ENCODE measurements at places on chromosomes 2 and 18. TPM values are rescaled to one million over a fixed set of nuclear protein-coding genes. Genes with fewer than 3 reads are reported as not detected.

DNA sequence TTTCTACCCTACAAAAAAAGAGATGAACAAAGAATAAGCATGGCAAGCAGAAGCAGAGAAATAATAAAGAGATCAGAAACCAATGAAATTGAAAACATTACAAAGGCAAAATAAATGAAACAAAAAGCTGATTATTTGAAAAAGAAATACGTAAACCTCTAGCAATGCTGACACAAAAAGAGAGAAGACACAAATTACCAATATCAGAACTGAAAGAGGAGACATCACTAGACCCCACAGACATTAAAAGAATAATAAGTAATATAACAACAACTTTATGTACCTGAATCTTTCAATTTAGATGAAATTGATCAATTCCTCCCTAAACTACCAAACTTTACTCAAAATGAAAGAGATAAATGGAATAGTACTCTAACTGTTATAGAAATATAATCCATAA is 75.9 kb downstream of the TMEM163 start:
- no peaks in the 10 kb centered on the region for H3K27me3 ChIP-seq
- no peaks in the 10 kb centered on the region for H3K4me1 ChIP-seq
- no peaks in the 10 kb centered on the region for H3K36me3 ChIP-seq
- no peak overlapping the region for H3K27ac ChIP-seq

GRCh38 chr2:100954044-100954420 is 48.1 kb upstream of the RPL31 start:
- H3K4me1 ChIP-seq: peaks cover 6% of the 10 kb centered on the region
- H3K36me3 ChIP-seq: peaks cover 2% of the 10 kb centered on the region
- H3K27me3 ChIP-seq: no peaks in the 10 kb centered on the region
- no peak overlapping the region for H3K27ac ChIP-seq
- no peak for DNase-seq

DNA sequence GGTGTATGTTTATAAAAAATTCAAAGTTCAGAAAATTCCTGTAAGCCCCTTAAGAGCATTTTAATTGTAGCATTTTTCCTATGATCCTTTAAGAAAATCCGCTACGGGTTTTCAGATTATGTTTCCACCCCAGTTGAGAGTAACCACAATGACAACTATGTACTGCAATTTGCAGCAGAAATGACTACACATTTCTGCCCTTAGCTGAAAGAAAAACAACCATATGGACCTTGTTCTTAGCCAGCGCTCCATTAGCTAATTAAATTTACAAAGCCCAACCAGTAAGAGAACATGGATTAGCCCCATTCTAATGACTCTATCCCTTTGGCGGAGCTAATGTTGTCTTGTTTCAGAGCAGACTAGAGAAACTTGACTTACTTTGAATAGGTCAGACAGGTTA is 247.6 kb downstream of the SLC8A1 start:
- no peaks in the 10 kb centered on the region for H3K4me1 ChIP-seq
- no peak for DNase-seq
- H3K36me3 ChIP-seq: no peaks in the 10 kb centered on the region
- H3K4me3 ChIP-seq: no peak overlapping the region
- no peaks in the 10 kb centered on the region for H3K27me3 ChIP-seq

GRCh38 chr18:13730481-13730880 is 4.0 kb downstream of the RNMT start:
- peaks cover 6% of the 10 kb centered on the region for H3K36me3 ChIP-seq
- peaks cover 3% of the 10 kb centered on the region for H3K4me1 ChIP-seq
- H3K27me3 ChIP-seq: no peaks in the 10 kb centered on the region
- no peak overlapping the region for H3K4me3 ChIP-seq
- H3K27ac ChIP-seq: no peak overlapping the region

GRCh38 chr2:134862069-134862468 is 23.7 kb downstream of the ACMSD start:
- H3K4me1 ChIP-seq: no peaks in the 10 kb centered on the region
- H3K36me3 ChIP-seq: no peaks in the 10 kb centered on the region
- no peaks in the 10 kb centered on the region for H3K27me3 ChIP-seq
- H3K4me3 ChIP-seq: no peak overlapping the region
- no peak overlapping the region for H3K27ac ChIP-seq

- no peak overlapping the region for H3K4me3 ChIP-seq
- H3K27me3 ChIP-seq: no peaks in the 10 kb centered on the region
- H3K36me3 ChIP-seq: no peaks in the 10 kb centered on the region
- DNase-seq: no peak
Measured at GRCh38 chr2:2742726-2743125, 411.7 kb upstream of the MYT1L start.

GRCh38 chr2:8015848-8016600 is 665.8 kb upstream of the ID2 start:
- H3K4me3 ChIP-seq: no peak overlapping the region
- no peak overlapping the region for H3K27ac ChIP-seq
- H3K36me3 ChIP-seq: no peaks in the 10 kb centered on the region
- H3K4me1 ChIP-seq: no peaks in the 10 kb centered on the region
- DNase-seq: no peak

- no peaks in the 10 kb centered on the region for H3K4me1 ChIP-seq
- no peak overlapping the region for H3K27ac ChIP-seq
- no peaks in the 10 kb centered on the region for H3K27me3 ChIP-seq
- H3K4me3 ChIP-seq: no peak overlapping the region
Measured at GRCh38 chr2:98070081-98070480, 16.9 kb upstream of the VWA3B start.

DNA sequence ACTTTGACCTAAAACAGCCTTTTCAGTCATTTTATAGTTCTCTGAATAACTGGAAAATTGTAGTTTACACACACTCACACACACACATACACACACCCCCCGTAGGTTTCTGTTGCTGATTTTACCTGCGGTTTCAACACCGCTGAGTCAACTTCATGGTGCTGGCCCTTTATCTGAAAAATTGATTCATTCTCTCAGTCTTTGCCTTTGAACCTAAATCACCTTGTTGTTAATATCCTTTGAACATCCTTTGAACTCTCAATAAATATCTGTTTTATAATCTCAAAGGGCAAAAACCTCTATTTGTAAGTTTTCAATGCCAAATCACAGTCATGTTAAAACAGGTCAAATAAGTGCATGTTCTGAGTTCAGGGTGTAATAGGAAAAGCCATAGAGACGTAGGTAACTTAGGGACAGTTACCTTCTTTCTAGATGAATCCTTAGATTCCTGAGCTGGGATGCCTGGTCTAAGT is 109.0 kb upstream of the BZW1 start:
- H3K36me3 ChIP-seq: no peaks in the 10 kb centered on the region
- no peaks in the 10 kb centered on the region for H3K27me3 ChIP-seq
- H3K4me1 ChIP-seq: peaks cover 38% of the 10 kb centered on the region

DNA sequence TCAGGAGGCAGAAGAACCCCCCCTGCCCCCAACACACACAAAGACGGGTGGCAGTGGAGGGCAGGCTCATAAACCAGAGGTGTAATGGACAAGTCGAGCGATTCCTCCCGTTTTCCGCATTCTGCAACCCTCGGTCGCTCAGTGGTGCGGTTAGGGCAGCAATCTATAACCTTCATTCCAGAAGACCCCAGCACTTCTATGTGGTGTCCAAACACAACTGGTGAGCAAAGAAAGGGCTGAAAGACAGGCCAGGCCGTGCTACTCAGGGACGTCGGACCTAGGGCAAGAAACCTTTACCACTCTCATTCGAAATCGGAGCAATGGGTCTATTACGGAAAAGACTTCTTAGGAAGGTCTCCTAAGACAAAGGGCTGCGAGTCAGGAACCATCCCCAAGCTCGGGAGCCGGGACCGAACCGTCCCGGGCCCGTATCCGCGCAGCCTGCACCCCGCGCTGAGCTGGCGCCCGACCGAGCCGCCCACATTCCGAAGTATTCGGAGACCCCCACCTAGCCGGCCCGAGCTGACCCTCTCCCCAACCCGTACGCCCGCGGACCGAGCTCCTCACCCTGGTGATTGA is 568 bp downstream of the ARL5A start:
- DNase-seq: peak; percentile 30
- H3K4me1 ChIP-seq: peaks cover 12% of the 10 kb centered on the region
- H3K27me3 ChIP-seq: no peaks in the 10 kb centered on the region
- peak overlapping the region; percentile 75 for H3K4me3 ChIP-seq

DNA sequence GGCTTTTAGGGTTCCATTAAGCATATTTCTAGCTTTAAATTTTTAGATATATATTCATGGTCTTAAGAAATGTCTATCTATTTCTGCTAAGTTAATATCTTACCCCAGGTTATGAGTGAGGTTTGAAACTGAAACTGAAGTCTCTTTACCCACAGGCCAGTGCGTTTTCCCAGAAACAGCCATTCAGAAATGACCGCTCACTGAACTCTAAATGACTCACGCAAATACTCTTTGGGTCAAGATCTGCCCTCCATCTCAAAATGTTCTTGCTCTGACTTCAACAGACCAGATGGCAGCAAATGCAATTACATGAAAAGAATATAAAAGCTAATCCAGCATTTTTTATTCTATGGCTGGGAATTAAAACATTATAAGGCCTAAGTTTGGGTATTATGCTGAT is 315.2 kb downstream of the TDRD15 start:
- H3K4me3 ChIP-seq: no peak overlapping the region
- H3K4me1 ChIP-seq: no peaks in the 10 kb centered on the region
- no peak overlapping the region for H3K27ac ChIP-seq
- H3K27me3 ChIP-seq: no peaks in the 10 kb centered on the region
- peak; percentile 75 for DNase-seq

- peak; percentile 61 for DNase-seq
- H3K27ac ChIP-seq: no peak overlapping the region
- H3K4me3 ChIP-seq: no peak overlapping the region
- no peaks in the 10 kb centered on the region for H3K36me3 ChIP-seq
- H3K27me3 ChIP-seq: no peaks in the 10 kb centered on the region
- no peaks in the 10 kb centered on the region for H3K4me1 ChIP-seq
Measured at GRCh38 chr2:96554293-96555145, 18.0 kb downstream of the ARID5A start.

- no peaks in the 10 kb centered on the region for H3K4me1 ChIP-seq
- H3K27ac ChIP-seq: no peak overlapping the region
- no peak for DNase-seq
Measured at GRCh38 chr18:62277045-62277444, 48.1 kb upstream of the TNFRSF11A start.

- no peak for DNase-seq
- H3K4me1 ChIP-seq: peaks cover 8% of the 10 kb centered on the region
- H3K36me3 ChIP-seq: no peaks in the 10 kb centered on the region
- H3K27me3 ChIP-seq: no peaks in the 10 kb centered on the region
- no peak overlapping the region for H3K4me3 ChIP-seq
Measured at GRCh38 chr2:24917086-24917485, 3.0 kb downstream of the ADCY3 start.

- H3K4me3 ChIP-seq: no peak overlapping the region
- peaks cover 5% of the 10 kb centered on the region for H3K36me3 ChIP-seq
- no peak overlapping the region for H3K27ac ChIP-seq
- H3K4me1 ChIP-seq: no peaks in the 10 kb centered on the region
Measured at GRCh38 chr2:207978177-207978948, 47.0 kb downstream of the PLEKHM3 start.

DNA sequence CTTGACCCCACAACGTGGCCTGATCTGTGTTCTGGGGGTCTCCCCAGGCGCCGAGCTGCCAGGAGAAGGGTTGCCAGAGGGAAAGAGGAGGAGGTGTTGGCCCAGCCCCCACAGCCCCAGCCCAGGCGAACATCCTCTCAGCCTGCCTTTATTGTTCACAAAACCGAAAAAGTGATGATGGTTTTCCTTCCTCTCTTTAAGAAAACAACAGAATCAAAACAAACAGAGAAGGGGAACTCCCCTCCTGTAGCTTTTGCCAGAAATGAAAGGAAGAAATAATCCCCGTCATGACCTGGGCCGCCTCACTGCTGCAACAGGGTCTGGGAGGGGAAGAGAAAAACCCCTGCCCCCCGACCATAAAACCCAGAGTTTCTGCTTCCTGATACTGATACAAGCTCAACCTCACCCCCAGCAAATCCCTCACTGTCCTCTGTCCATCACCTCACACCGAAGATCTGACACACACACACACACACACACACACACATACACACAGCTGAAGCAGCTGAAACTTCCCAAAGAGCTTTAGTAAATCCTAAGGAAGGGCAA is 52.0 kb downstream of the ZFP36L2 start:
- H3K36me3 ChIP-seq: no peaks in the 10 kb centered on the region
- no peak overlapping the region for H3K4me3 ChIP-seq
- peak overlapping the region; percentile 85 for H3K27ac ChIP-seq
- no peak for DNase-seq

- H3K4me1 ChIP-seq: no peaks in the 10 kb centered on the region
- no peak overlapping the region for H3K27ac ChIP-seq
- H3K4me3 ChIP-seq: no peak overlapping the region
- no peak for DNase-seq
- no peaks in the 10 kb centered on the region for H3K27me3 ChIP-seq
Measured at GRCh38 chr18:36169938-36170337, 17.4 kb upstream of the MOCOS start.

DNA sequence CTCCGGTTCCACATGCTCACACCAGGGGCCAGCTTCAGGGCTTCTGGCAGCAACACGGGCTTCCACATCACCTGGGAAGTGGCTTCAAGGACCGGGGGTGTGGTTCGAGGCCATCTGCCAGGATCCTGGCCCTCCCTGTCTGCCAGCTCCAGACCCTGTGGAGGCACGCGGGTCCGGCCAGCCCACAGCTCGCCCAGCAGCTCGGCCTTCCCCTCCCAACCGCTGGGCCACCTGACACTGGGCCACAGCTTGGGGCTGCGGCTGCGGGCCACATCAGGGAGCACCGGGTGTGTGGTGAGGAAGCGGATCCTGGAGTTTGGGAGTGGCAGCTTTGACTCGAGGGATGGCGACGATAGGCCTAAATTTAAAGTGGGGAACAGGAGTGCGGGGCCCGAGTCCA is 7.0 kb downstream of the C2orf81 start:
- H3K4me3 ChIP-seq: peak overlapping the region; percentile 29
- H3K4me1 ChIP-seq: peaks cover 15% of the 10 kb centered on the region
- DNase-seq: no peak
- H3K36me3 ChIP-seq: no peaks in the 10 kb centered on the region
- no peak overlapping the region for H3K27ac ChIP-seq

DNA sequence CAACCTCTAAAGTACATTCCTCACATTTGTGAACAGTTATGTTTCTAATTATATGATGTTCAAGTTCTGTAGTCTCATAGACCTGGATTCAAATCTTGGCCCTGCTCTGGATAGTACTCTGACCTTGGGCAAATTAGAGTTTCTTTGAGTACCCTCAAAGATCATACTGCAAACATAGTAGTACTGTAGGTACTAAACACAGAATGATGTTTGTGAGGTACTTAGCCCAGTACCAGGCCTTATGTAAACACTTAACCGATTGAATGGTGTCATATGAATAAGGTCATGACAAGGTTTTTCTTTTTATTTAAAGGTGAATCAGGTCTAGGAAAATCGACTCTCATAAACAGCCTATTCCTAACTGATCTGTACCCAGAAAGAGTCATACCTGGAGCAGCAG is 19.1 kb downstream of the SEPTIN2 start:
- no peaks in the 10 kb centered on the region for H3K27me3 ChIP-seq
- no peak for DNase-seq
- H3K27ac ChIP-seq: no peak overlapping the region

ATP8B1 gene
- 42.0 TPM for total RNA-seq

TMEM169 gene
- total RNA-seq: 0.67 TPM

DTNB gene
- 24.5 TPM for total RNA-seq

HOXD12 gene
- not detected for total RNA-seq

DNER gene
- total RNA-seq: 5.8 TPM

CYP27A1 gene
- 110 TPM for total RNA-seq

SERPINB13 gene
- total RNA-seq: 0.20 TPM

EML4 gene
- 85.8 TPM for total RNA-seq

PID1 gene
- 45.7 TPM for total RNA-seq

LRRTM1 gene
- total RNA-seq: not detected
